Glutamatergic neuron (in vitro differentiated cells): ENCODE measurements at places on chromosomes 16 and 17. TPM values are rescaled to one million over a fixed set of nuclear protein-coding genes. Genes with fewer than 3 reads are reported as not detected.

KCNH6 gene
- 4.1 TPM for total RNA-seq

- peak; percentile 46 for DNase-seq
Observed at GRCh38 chr17:75571197-75571884, 16.3 kb upstream of the MYO15B start.

DNA sequence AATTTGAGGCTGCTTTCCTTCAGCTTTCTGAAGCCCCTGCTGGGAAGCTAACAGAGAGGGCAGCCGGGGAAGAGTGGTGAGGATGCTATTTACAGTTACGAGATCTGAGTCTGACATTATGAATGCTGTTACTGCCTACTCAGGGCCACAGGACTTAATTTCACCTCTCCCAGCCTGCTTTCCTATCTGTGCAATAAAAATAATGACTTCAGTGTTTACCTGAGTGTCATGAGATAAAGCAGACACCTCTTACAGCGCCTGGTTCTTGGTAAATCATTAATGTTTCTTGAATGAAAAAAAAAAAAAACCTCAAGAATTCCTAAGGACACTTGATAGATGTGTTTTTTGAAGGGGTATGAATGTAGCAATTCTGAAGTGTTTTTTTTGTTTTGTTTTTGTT, 24.2 kb upstream of the CPHXL start:
- DNase-seq: no peak

DNA sequence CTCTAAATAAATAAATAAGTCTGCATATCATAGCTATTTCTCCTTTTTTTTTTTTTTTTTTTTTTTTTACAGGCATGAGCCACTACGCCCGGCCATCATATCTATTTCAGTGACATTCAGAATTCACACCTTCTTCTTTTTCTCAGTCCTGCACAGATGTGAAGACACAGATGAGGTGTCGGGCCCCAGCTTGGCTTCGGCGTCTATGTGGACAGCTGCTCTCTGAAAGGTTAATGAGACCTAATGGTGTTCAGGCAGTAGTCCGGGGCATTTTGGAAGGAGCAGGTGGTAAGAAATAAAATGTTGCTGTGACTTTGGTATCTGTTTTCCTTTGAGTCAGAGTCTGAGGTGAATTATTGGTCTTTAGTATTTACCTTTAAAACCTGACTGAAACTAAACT, 23.6 kb downstream of the TANGO6 start:
- no peak for DNase-seq

KIF19 gene
- 80.8 TPM for total RNA-seq

WNK4 gene
- total RNA-seq: 2.7 TPM

- DNase-seq: peak; percentile 56
Observed at GRCh38 chr17:80486692-80487091, 10.3 kb upstream of the NPTX1 start.

DNA sequence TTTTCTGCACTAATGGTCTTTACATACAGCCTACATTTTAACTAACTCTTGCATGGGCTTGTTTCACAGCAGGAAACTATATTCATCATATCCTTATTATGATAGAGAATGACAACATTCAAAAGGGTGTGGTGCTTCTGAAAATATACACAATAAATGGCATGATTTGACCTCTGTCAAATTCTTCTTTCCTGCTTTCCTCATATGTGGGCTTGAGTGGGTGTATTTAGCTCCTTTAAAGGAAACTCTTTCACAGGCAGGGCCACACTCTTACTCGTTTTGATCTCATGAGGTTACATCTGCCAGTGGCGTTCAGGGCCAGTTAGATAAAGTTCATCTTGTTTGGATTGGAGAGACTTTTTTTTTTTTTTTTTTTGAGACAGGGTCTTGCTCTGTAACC, 6.1 kb downstream of the SLC35G3 start:
- no peak for DNase-seq

DNA sequence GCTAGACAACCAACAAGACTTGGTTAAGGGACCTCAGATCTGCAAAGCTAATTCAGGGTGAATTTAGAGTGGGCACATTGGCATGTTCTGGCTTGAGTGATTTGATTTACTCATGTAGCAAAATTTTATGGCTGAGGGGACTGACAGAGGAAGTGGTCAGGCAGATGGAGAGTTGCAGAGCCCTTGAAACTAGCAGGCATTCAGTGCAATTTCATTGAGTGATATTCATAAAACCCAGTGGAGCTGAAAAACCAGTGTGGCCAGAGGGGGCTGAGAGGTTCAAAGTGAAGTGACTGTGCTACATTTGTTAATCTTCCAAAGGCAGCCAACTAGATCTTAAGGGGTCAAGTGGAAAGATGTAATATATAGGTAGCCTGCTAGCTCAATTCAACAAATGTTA, 2.2 kb upstream of the TMEM94 start:
- no peak for DNase-seq

DNA sequence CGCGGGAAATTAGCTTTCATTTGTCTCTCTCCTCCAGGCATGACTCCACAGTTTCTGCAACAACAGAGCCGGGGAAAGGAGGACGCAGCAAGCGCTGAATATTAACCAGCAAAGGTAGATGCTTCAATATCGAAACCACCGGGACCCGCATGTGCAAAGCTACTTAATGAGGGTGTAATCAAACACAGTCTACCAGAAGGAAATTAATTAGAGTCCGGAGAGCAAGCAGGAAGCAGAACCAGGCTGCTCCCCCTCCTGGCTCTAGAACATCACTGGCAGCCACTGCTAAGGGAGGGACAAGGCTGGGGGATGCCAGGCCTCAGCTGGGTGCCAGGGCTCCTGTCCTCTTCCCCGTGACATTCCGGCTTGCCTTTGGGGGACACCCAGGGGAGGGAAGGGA, 21.7 kb downstream of the LRRC75A start:
- peak; percentile 43 for DNase-seq

G6PC1 gene
- not detected for total RNA-seq

- no peak for DNase-seq
Observed at GRCh38 chr17:11302401-11303186, 61.6 kb downstream of the SHISA6 start.

DNA sequence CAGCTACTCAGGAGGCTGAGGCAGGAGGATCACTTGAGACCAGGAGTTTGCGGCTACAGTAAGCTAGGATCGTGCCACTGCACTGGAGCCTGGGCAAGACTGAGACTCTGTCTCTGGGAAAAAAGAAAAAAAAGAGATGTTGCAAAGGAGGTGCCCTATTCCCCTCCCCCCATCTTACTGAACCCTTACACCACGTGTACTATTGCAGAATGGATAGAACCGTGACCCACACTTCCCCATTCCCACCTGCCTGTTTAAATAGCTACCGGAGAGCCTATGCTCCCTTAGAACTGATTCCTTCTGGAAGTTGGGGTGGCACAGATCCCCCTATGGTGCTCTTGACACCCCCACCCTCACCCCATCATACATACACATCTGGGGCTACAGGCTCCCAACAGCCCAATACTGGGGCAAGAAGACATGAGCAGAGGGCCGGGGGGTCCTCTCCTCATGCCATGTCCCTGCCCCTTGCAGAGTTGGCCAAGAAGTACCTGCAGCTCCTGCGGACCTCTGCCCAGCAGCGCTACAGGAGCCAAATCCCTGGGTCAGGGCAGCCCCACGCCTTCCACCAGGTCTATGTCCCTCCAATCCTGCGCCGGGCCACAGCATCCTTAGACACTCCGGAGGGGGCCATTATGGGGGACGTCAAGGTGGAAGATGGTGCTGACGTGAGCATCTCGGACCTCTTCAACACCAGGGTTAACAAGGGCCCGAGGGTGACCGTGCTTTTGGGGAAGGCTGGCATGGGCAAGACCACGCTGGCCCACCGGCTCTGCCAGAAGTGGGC, 35.7 kb downstream of the NLRC5 start:
- DNase-seq: no peak

DNA sequence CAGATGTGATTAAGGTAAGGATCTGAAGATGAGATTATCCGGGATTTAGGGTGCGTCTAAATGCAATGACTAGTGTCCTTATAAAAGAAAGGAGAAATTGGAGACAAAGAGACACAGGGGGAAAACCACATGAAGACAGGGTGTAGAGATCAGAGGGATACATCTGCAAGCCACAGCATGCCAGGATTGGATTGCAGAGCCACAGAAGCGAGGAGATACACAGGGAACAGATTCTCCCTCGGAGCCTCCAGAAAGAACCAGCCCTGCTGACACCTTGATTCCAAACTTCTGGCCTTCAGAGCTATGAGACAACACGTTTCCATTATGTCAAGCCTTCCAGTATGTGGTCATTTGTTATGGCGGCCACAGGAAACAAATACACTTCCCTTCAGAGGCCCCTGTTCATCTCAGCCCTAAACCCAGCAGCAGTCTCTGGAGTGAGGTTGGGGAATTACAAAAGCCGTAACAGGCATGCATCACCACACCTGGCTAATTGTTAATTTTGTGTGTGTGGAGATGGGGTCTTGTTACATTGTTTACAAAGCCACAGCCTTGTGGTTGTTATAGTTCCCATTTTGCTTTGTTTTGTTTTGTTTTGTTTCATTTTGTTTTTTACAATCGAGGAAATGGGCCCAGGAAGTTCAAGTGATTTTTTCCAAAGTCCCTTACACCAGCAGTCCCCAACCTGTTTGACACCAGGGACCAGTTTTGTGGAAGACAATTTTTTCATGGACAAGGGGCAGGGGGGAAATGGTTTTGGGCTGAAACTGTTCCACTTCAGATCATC, 51.6 kb upstream of the LYRM9 start:
- DNase-seq: no peak

DNA sequence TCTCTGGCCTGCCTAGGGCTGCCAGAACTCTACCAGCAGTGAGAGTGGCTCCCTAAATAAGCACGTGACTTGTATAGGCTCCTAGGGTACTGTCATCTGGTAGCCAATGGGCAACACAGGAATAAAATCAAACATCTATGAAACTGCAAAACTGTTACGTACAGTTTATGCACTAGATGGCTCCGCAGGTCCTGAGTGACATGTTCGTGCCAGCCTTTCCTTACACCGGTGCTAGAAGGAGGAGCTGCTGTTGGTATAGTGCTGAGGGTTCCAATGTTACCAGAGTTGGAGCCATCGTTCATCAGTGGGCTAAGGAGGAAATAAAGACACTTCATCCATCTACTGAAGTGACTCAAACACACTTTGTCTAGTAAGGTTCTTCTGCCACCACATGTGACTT, 63.2 kb upstream of the TRAP1 start:
- no peak for DNase-seq

PDP2 gene
- total RNA-seq: 18.3 TPM
